ENCODE measurements at places on chromosomes 7 and 10. TPM values are rescaled to one million over a fixed set of nuclear protein-coding genes. Genes with fewer than 3 reads are reported as not detected.

The GLI3 gene
- 4.4 TPM for total RNA-seq

- no peak for DNase-seq
Observed at GRCh38 chr10:132375116-132375794, 21.7 kb upstream of the PWWP2B start.

DNA sequence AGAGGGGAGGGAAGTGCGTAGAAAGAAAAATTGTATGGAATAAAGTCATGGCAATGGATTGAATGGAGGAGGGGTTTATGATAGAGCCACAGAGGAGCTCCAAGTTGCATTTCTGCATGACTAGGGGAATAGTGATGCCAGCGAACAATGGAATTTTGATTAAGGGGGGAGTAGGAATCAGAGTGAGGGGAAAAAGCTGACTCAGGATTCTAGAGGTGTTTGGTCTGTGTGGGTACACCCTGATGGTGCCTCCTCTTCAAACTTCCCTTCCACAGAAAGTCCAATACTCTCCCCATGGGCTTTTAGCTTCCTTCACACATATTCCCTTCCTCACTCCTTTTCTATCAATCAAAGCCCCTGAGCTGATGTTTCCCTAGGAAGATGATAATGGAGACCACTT, 1.8 kb upstream of the KEL start:
- DNase-seq = no peak

- no peak for DNase-seq
Observed at GRCh38 chr10:81843042-81843441, 32.0 kb upstream of the NRG3 start.

- DNase-seq = peak; percentile 96
Observed at GRCh38 chr7:831596-832166, 595 bp upstream of the SUN1 start.

GRCh38 chr7:132347123-132347522, 229.1 kb downstream of the PLXNA4 start:
- no peak for DNase-seq

GRCh38 chr7:150406312-150406566, 27.1 kb downstream of the ZNF775 start:
- no peak for DNase-seq

Data from M059J (cell line).